ENCODE measurements at places on chromosomes 5 and 9. TPM values are rescaled to one million over a fixed set of nuclear protein-coding genes. Genes with fewer than 3 reads are reported as not detected.

- no peak for DNase-seq
- no peaks in the 10 kb centered on the region for H3K36me3 ChIP-seq
- no peaks in the 10 kb centered on the region for H3K4me1 ChIP-seq
Measured at GRCh38 chr5:174145091-174145490, 99.6 kb downstream of the NSG2 start.

GRCh38 chr5:177972613-177973012 is 23.4 kb downstream of the PROP1 start:
- no peak overlapping the region for H3K4me3 ChIP-seq
- H3K36me3 ChIP-seq: no peaks in the 10 kb centered on the region
- H3K4me1 ChIP-seq: no peaks in the 10 kb centered on the region
- no peak overlapping the region for H3K27ac ChIP-seq
- no peaks in the 10 kb centered on the region for H3K27me3 ChIP-seq

DNA sequence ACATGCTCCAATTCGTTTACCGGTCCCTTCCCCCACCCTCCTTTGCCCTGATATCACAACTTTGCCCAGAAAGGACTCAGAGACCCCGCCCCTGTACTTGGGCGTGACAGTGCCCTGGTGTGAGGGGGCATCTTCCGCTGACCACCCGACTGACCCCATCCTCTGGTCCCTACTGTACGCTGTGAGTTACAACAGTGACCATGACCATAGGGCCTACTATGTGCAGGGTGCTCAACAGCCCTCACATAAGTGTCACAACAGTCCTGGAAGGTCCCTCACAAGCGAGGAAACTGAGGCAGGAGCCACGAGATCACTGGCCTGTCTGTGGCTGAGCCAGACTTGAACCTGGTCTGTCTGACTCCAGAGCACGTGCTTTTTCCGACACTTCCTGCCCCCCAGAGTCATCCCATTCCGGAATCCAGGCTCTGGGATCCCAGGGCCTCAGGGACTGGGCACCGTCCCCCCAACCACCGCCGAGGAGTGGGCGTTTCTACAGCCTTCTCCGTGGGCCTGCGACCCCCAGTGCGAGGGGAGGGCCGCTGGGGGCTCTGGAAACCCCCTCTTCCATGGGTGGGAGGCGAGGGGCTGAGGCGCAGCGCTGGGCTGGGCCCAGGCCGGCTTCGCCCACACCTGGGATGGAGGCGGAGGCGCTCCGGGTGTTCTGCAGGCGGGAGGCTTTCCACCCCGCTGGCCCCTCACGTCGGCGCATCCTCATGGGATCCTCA is 45.7 kb upstream of the GGTA1 start:
- no peak overlapping the region for H3K4me3 ChIP-seq
- H3K36me3 ChIP-seq: no peaks in the 10 kb centered on the region
- DNase-seq: peak; percentile 78

DNA sequence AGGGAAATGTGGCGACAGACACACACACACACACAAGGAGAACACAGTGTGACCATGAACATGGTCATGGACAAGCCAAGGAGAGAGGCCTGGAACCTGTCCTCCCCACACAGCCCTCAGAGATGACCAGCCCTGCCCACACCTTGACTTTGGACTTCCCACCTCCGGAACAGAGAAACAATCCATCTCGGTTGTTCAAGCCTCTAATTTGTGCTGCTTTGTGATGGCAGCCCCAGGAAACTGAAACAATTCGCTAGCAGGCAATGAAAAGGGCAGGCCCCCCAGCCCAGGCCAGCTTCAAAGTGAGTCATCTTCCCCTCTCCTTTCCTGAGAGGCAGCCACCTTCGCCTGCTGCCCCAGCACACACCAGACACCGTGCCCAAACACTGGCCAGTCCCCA is 47.7 kb downstream of the NSUN2 start:
- no peaks in the 10 kb centered on the region for H3K27me3 ChIP-seq
- H3K27ac ChIP-seq: no peak overlapping the region
- H3K4me3 ChIP-seq: no peak overlapping the region
- no peaks in the 10 kb centered on the region for H3K4me1 ChIP-seq

- no peaks in the 10 kb centered on the region for H3K4me1 ChIP-seq
- H3K27ac ChIP-seq: no peak overlapping the region
- no peak for DNase-seq
Measured at GRCh38 chr5:107449369-107449768, 221.4 kb downstream of the EFNA5 start.

GRCh38 chr5:4373051-4373820 is 766.9 kb upstream of the ADAMTS16 start:
- H3K36me3 ChIP-seq: no peaks in the 10 kb centered on the region
- no peaks in the 10 kb centered on the region for H3K4me1 ChIP-seq
- no peak overlapping the region for H3K4me3 ChIP-seq
- H3K27ac ChIP-seq: no peak overlapping the region
- DNase-seq: no peak
- H3K27me3 ChIP-seq: no peaks in the 10 kb centered on the region

- H3K27ac ChIP-seq: no peak overlapping the region
- H3K4me3 ChIP-seq: no peak overlapping the region
- H3K36me3 ChIP-seq: no peaks in the 10 kb centered on the region
- no peaks in the 10 kb centered on the region for H3K4me1 ChIP-seq
- no peaks in the 10 kb centered on the region for H3K27me3 ChIP-seq
- no peak for DNase-seq
Measured at GRCh38 chr5:25488119-25488518, 843.3 kb upstream of the CDH10 start.

- H3K27ac ChIP-seq: no peak overlapping the region
- no peak for DNase-seq
- H3K36me3 ChIP-seq: no peaks in the 10 kb centered on the region
- H3K27me3 ChIP-seq: no peaks in the 10 kb centered on the region
- no peak overlapping the region for H3K4me3 ChIP-seq
- no peaks in the 10 kb centered on the region for H3K4me1 ChIP-seq
Measured at GRCh38 chr5:98099448-98100105, 673.9 kb upstream of the RGMB start.

DNA sequence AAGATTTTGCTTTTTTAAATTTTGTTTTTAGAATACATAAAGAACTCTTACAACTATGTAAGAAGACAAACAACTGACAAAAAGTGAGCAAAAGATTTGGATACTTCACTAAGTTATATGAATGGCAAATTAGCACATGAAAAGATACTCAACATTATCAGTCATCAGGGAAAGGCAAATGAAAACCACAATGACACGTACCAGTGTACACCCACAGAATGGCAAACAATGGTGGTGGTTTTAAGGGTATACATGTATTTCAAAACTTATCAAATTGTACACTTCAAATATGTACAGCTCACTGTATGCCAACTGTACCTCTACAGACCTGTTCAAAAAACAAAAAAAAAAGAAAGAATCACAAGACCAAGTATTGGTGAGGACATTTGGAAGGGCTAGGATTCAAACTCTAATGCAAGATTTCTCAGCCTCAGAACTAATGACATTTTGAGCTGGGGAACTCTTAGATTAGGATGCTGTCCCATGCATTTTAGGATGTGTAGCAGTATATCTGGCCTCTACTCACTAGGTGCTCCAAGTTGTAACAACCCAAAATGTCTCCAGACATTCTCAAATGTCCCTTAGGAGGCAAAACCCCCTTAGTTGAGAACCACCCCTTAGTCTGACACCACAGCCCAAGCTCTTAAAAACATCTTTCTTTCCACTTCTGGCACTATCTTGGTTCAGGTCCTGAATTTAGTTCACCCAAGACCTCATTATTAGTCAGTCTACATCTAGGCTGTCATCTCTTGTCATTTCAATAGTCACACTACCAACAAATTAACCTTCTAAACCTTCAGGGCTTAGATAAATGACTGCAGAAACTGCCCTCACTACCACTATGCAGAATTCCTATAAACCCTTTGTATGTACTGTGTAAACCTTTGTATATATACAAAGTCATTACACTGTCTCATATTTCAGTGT is 9.7 kb downstream of the SCAI start:
- no peaks in the 10 kb centered on the region for H3K36me3 ChIP-seq
- no peak overlapping the region for H3K4me3 ChIP-seq
- DNase-seq: no peak
- no peak overlapping the region for H3K27ac ChIP-seq

GRCh38 chr9:132062806-132063205 is 16.9 kb downstream of the MED27 start:
- no peak overlapping the region for H3K27ac ChIP-seq
- H3K36me3 ChIP-seq: no peaks in the 10 kb centered on the region
- H3K4me1 ChIP-seq: no peaks in the 10 kb centered on the region
- no peak overlapping the region for H3K4me3 ChIP-seq

DNA sequence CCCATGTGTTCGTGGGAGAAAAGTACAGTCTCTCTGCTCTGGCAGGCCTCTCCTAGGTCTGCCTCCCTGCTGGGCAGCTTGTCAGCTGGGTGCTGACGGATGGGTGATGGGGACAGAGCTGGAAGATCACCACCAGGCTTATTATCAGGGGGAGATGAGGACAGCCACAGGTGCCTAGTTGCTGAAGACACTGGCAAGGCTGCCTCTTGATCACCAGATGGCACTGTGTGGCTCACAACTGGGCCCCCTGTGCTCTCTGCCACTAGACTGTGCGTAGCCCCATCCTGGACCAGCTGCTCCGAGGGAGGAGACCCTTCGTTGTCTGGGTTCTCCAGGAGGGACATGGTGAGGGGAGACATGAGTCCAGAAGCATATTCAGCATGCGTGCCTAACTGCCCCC is 73.0 kb downstream of the KIF24 start:
- no peak for DNase-seq
- H3K27me3 ChIP-seq: no peaks in the 10 kb centered on the region
- no peaks in the 10 kb centered on the region for H3K4me1 ChIP-seq
- H3K36me3 ChIP-seq: peaks cover 14% of the 10 kb centered on the region

The ECSCR gene
- 34.9 TPM for total RNA-seq

The HAVCR1 gene
- 114 TPM for total RNA-seq

The F2RL2 gene
- total RNA-seq: 0.44 TPM

The PHF24 gene
- total RNA-seq: 0.98 TPM

The BHMT2 gene
- 54.8 TPM for total RNA-seq

Measured in kidney (tissue), 22 donors.